ENCODE measurements at places on chromosomes 2 and 18.

GRCh38 chr2:139613264-139613663, 833.1 kb upstream of the NXPH2 start:
- DNase-seq: no peak

DNA sequence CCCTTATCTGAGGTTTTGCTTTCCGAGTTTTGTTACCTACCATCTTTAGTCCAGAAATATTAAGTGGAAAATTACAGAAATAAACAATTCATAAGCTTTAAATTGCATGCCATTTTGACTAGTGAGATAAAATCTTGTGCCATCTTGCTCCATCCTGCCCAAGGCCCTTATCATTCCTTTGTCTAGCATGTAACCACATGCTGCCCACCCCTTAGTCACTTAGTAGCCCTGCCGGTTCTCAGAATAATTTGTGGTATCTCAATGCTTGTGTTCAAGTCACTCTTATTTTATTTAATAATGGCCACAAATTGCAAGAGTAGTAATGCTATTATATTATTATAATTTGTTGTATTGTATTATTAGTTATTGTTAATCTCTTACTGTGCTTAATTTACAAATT, 36.8 kb upstream of the VPS54 start:
- DNase-seq: no peak

GRCh38 chr18:43303376-43303775, 26.1 kb upstream of the SYT4 start:
- DNase-seq: no peak

GRCh38 chr2:11568436-11568835, 34.6 kb downstream of the GREB1 start:
- DNase-seq: no peak

DNA sequence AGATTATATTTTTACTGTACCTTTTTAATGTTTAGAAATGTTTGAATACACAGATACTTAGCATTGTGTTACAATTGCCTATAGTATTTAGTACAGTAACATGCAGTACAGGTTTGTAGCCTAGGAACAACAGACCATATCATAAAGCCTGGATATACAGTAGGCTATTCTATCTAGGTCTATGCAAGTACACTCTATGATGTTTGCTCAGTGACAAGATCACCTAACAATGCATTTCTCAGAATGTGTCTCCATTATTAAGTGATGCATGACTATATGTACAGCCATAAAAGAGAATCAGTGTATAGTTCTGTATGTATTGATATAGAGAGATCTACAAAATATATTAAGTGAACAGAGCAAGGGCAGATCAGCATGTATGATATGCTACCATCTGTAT, 616.4 kb downstream of the XIRP2 start:
- DNase-seq: no peak

GRCh38 chr2:226664661-226665060, 135.0 kb downstream of the IRS1 start:
- DNase-seq: no peak

DNA sequence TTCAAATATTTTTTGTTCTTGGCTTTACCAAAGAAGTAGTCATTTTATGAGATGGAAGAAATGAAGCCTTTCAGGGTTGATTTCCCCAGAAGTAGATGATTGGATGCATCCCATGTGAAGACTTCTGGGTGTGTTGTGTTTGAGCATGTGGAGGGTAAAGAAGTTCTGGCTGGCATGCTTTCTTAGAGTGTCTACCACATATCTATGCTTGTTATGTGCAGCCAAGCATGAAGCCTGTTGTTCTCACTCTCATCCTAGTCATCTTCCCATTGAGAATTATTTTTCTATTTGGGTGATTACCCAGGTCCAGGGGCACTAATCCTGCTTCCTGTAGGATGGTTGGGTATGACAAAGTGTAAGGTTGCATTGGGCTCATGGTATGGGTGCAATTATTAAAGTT, 472.9 kb downstream of the PTPRM start:
- DNase-seq: no peak

DNA sequence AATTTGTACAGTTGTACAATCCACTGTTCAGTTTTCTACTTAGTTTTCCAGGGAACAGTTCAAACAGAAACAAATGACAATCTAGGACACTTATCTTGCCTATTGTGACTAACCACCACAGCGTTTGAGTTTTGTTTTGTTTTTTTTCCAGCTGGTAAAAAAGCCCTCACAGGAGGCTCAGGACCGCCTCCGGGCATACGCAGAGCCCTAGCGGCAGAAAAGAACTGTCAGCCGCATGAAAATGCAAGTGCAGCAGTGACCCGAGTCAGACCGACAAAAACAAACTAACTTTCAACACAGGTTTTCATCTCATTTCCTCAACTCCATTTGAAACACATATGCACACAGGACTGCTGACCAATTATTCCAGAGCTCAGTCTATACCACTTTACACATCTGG, 68.6 kb downstream of the STEAP3 start:
- no peak for DNase-seq

GRCh38 chr2:239147376-239147775, 253.4 kb downstream of the HDAC4 start:
- DNase-seq: no peak

DNA sequence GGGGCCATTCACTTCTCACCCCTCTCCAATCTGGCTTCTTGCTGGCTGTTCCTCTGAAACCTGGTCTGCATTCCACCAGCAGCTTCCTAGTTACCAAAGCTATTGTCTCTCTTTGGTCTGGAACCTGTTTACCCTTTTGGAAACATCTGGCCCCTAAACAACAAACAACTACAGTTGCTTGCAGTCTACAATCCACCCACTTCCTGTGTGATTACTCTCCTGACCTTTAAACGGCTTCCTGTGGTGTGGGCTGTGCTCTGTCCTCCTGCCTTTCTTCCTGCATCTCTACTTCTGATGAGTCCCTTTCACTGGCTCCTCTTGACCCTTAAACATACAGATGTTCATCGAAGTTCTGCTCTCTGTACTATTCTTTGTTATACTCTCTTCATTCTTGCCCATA, 303.8 kb downstream of the TDRD15 start:
- DNase-seq: no peak

GRCh38 chr2:37916512-37917082, 8.5 kb upstream of the RMDN2 start:
- DNase-seq: no peak

- DNase-seq: no peak
These were observed 10.6 kb downstream of the DNAJB2 start for GRCh38 chr2:219289537-219290361.

GRCh38 chr2:1169291-1169949, 218.8 kb downstream of the SNTG2 start:
- no peak for DNase-seq

DNA sequence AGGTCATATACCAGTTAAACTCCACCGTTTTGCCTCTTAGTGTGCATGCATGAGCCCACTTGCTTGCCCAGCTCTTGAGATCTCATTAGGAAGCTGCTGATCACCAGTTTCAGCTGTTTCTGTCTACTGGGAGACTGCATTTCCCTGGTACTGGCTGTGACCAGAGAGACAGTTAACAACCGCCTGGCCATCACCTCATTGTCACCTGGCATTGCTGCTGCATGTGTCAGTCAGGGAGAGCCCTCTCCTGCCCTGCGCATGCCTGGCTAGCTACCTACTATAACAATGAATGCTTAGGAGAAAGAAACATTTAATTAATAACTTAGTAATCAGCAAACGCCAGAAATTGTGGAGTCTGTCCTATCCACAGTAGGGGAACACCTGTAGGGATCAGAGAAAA, 265.8 kb upstream of the CYRIA start:
- no peak for DNase-seq

- no peak for DNase-seq
These were observed 62.5 kb downstream of the DHRS9 start for GRCh38 chr2:169131587-169132512.

DNA sequence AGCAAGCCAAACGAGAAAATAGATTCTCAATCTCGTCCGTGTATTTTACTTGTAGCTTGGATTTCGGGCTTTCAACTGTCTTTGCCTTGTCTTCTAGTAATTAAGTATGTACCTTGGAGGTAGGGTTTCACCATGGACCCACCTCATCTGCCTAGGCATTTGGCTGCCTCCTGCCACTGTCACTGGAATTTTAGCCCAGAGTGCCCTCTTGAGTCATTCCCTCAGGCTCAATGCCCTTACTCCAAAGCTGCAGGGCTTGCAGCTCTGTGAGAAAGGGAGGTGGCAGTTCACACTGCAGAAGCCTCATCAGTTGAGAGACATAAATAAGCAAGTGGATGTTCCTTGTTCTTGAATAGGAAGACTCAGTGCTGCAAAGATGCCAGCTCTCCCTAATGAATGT, 89.6 kb downstream of the VSNL1 start:
- DNase-seq: no peak

- no peak for DNase-seq
These were observed 55.4 kb upstream of the THOC1 start for GRCh38 chr18:323253-323622.

DNA sequence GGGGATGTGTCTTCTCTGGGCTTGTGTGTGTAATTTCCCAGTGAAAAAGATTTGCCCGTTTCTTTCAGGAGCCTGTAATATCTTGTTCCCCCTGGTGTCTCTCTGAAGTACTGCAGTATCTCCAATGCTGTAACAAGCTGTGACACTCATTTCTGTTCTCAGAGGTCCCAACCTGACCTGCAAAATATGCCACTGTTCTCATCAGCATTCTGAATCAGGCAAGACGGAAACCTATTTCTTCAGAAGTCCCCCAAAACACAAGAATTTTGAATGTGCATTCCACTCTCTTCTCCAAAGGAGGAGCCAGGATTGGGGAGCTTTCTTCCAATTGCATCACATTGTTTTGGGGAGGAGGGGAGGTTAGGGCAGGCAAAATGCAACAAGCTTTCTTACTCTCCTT, 77.0 kb upstream of the CNGA3 start:
- DNase-seq: peak; percentile 46

DNA sequence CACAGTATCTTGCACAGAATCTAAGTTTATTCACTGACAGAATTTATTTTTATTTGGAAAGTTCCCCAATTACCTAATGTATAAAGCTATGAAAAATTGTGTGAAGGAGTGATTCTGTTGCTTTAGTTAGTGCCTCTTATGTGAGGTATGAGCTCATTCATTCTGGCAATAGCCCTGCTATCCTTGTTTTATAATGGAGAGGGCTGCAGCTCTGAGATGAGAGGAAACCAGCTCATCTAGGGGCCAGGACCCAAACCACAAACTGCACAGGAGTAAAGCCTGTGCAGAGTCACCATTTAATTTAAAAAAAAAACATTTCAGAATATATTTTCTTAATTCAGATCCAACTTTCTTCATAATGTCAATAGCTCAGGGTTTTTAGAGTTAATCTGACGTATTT, 383.0 kb downstream of the TMEM182 start:
- DNase-seq: no peak

DNA sequence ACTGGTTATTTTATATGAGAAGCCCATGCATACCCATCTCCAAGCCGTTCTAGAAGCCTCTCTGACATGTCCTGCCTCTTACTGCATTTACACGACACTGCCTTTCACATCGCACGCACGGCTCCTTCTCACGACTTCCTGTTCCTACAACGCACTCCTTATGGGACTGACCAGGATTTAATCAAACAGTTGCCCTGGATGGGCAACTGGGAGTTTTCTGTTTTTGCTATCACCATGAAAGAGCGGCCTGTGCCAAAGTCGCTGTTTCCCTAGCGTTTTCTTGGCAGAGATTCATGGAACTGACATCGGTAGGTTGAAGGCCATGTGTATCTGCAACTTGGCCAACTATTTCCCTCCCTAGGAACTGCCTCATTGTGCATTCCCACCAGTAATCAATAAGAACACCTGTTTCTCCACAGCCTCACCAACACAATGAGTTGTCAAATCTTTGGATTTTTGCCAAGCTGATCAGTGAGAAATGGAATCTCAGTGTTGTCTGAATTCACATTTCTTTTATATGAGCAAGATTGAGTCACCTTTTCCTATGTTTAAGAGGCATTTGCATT, 97.2 kb upstream of the OTOS start:
- no peak for DNase-seq

DNA sequence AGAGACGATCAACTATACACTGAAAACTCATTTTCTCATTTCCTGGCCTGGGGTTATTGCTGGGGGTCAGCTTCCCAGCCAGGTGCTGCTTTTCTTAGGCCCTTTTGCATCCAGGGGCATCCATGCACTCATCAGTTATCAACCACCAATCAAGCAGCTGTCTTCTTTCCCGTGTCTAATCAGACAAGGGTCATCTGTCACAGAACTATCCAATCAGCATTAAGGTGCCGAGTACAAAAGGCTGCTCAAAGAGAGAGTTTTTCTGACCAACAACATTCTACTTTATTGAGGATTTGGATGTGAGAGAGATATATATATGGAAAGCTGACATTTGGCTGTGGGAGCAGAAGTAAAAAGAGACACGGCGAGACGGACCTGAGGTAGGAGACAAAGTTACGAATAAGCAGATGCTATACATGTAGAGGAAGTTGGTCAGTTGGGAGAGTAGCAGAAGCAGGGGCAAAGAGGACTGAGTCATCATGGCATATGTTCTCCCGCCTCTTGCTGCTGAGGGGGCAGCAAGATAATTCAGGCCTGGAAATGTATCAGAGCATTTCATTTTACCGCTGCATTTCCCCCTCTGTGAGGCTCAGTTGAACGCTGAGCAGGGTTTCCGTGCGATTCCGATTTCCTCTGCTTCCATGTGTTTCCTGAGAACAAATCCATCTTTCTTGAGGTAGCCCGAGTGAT, 129.3 kb downstream of the NUP35 start:
- no peak for DNase-seq

GRCh38 chr2:38751596-38752410, 642 bp upstream of the SRSF7 start:
- DNase-seq: no peak

Measured in H9 (cell line).